ENCODE measurements at places on chromosomes 5 and 9.

- peaks cover 22% of the 10 kb centered on the region for H3K27me3 ChIP-seq
- no peak for DNase-seq
- H3K4me3 ChIP-seq = peak overlapping the region; percentile 67
- H3K27ac ChIP-seq = peak overlapping the region; percentile 48
Observed at GRCh38 chr9:121268851-121269641, 1.1 kb downstream of the GSN start.

DNA sequence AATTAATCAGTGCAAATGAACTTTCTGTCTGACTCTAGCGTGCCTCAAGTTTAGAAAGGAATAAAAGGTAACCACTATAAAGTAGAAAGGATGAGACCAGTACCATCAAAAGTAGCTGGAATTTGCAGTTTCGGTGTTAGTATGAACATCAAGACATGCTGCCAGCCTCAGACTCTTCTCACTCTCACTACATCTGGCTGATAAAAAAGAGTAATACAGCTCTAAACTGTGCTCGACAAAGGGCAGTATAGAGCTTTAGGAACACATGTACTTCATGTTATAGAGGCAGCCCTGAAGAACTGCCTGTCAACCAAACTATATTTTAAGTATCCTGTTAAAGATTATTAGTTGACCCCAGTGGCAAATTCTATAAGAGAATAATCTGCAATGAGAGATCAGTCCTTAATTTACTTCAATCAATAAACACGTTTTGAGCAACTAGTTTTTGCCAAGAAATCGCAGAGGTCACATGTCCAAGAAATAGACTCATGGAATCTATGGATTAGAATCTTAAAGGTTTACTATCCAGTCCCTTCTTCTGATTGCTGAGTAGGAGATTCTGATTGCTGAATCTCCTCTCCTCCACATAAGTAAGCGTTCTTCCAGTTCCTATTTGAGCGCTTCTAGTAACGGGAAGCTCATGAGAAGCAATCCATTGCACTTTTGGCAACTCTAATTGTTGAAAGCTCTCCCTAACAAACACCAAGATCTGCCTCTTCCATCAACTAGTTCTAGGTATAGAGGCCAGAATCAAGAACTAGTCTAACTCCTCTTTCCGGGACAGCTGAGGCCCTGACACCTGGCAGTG lies 941 bp downstream of the XPA start:
- peaks cover 2% of the 10 kb centered on the region for H3K27me3 ChIP-seq
- H3K27ac ChIP-seq = peak overlapping the region; percentile 82
- peaks cover 26% of the 10 kb centered on the region for H3K36me3 ChIP-seq
- no peak for DNase-seq
- H3K4me3 ChIP-seq = peak overlapping the region; percentile 87
- peaks cover 53% of the 10 kb centered on the region for H3K4me1 ChIP-seq

GRCh38 chr5:139747583-139748504 lies 47.8 kb upstream of the PSD2 start:
- peaks cover 58% of the 10 kb centered on the region for H3K27me3 ChIP-seq
- peaks cover 2% of the 10 kb centered on the region for H3K36me3 ChIP-seq
- no peak for DNase-seq
- peaks cover 19% of the 10 kb centered on the region for H3K4me1 ChIP-seq
- H3K27ac ChIP-seq = peak overlapping the region; percentile 51

- H3K27ac ChIP-seq = no peak overlapping the region
- no peaks in the 10 kb centered on the region for H3K4me1 ChIP-seq
- H3K36me3 ChIP-seq = no peaks in the 10 kb centered on the region
- DNase-seq = no peak
- no peak overlapping the region for H3K4me3 ChIP-seq
- H3K27me3 ChIP-seq = peaks cover 7% of the 10 kb centered on the region
Observed at GRCh38 chr5:39515881-39516280, 91.1 kb upstream of the DAB2 start.

GRCh38 chr5:124747791-124748686 lies 1.6 kb upstream of the ZNF608 start:
- no peak for DNase-seq
- H3K4me3 ChIP-seq = no peak overlapping the region
- H3K27ac ChIP-seq = no peak overlapping the region
- peaks cover 20% of the 10 kb centered on the region for H3K27me3 ChIP-seq

GRCh38 chr5:3118340-3118739 lies 366.9 kb upstream of the IRX2 start:
- no peak overlapping the region for H3K4me3 ChIP-seq
- H3K27me3 ChIP-seq = peaks cover 53% of the 10 kb centered on the region
- no peak overlapping the region for H3K27ac ChIP-seq
- DNase-seq = no peak
- no peaks in the 10 kb centered on the region for H3K36me3 ChIP-seq

GRCh38 chr9:5336688-5337087 lies 3.0 kb downstream of the RLN1 start:
- peak overlapping the region; percentile 85 for H3K27ac ChIP-seq
- H3K27me3 ChIP-seq = no peaks in the 10 kb centered on the region
- peak; percentile 54 for DNase-seq
- H3K4me3 ChIP-seq = peak overlapping the region; percentile 63
- H3K4me1 ChIP-seq = peaks cover 38% of the 10 kb centered on the region
- peaks cover 26% of the 10 kb centered on the region for H3K36me3 ChIP-seq

GRCh38 chr9:92669527-92669889 lies 423 bp downstream of the IPPK start:
- peak; percentile 33 for DNase-seq
- H3K27ac ChIP-seq = peak overlapping the region; percentile 87
- no peaks in the 10 kb centered on the region for H3K27me3 ChIP-seq
- peak overlapping the region; percentile 97 for H3K4me3 ChIP-seq
- H3K4me1 ChIP-seq = peaks cover 41% of the 10 kb centered on the region

DNA sequence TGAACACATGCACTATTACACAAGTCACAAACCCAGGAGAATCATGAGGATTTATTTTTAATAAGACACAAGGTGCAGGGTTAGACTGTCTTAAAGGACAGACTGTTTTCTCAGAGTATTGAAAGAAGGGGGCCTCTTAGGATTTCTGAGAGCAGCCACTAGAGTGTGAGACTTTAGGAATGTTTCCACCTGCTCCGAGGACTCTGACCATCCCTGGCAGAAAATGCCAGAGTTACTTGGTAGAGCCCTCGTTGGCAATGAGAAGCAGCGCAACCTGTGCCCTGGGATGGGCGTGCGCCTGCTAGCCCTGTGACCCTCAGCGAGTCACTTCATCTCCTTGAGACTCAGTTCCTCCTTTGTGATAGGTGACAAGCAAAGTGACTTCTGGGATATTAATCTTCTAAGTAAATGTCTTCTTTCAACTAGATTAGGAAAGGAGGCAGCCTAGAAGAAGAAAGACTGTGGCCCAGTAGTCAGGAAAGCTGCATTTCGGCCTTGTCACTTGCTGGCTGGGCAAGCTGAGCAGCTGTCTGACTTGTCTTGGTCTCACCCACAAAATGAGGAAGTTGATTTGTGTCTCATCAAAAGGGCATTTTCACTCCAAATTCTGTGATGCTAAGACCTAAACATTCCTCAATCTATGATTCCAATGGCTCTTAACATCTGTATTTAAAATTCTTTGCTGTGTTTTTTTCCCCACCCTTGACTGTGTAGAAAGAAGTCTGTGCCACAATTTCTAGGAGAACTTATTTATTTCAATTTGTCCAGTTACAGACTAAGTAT lies 60.5 kb downstream of the PTCD2 start:
- no peak overlapping the region for H3K4me3 ChIP-seq
- H3K27me3 ChIP-seq = no peaks in the 10 kb centered on the region
- DNase-seq = no peak

- H3K27me3 ChIP-seq = no peaks in the 10 kb centered on the region
- peaks cover 65% of the 10 kb centered on the region for H3K4me1 ChIP-seq
- DNase-seq = no peak
- H3K4me3 ChIP-seq = peak overlapping the region; percentile 95
Observed at GRCh38 chr5:112978836-112979235, 2.2 kb downstream of the DCP2 start.

DNA sequence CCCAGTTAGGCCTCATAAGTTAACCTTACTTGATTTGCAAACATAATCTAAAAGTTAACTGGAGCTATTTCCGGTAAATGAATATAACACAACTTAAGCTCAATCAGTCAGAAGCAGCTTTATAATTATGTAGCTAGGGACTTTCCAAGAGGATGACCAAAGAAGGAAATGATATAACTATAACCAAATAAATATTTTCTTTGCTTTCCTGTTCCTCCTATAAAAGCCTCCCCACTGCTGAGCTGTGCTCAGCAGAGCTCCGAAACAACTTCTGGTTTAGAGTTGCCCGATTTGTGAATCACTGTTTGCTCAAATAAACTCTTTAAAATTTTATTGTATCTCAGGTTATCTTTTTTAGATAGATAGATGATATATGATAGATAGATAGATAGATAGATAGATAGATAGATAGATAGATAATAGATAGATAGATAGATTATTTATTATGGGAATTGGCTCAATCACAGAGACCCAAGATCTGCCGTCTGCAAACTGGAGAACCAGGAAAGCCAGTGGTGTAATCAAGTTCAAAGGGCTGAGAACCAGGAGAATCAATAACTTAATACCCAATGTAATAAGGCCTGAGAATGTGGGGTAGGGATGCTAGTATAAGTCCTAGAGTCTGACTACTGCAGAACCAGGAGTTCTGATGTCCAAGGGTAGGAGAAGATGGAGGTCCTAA lies 19.3 kb upstream of the TMEM161B start:
- no peaks in the 10 kb centered on the region for H3K4me1 ChIP-seq
- H3K27ac ChIP-seq = no peak overlapping the region
- no peaks in the 10 kb centered on the region for H3K27me3 ChIP-seq
- no peak overlapping the region for H3K4me3 ChIP-seq
